ENCODE measurements at places on chromosomes 13 and 19.

- no peak for DNase-seq
Measured at GRCh38 chr13:34039678-34040077, 221.7 kb downstream of the RFC3 start.

DNA sequence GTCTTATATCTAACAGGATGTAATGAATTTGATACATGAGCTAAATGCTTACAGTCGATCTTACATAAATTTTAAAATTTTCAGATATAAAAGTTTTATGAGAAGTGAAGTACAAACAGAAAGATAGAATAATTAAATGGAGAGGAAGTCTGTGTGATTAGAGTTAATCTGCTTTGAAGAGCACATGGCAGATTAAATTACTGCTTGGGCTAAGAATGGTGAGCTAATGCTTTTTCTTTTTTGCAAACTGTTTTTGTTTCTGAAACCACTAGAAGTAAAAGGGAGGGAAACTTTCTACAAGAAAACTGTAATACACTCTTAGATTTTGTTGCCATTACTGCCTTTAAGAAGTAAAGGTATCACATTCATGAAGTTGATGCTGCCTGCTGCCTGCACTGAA lies 96.3 kb upstream of the SPRY2 start:
- no peak for DNase-seq

GRCh38 chr13:45718992-45719391 lies 16.9 kb downstream of the CBY2 start:
- DNase-seq = no peak

DNA sequence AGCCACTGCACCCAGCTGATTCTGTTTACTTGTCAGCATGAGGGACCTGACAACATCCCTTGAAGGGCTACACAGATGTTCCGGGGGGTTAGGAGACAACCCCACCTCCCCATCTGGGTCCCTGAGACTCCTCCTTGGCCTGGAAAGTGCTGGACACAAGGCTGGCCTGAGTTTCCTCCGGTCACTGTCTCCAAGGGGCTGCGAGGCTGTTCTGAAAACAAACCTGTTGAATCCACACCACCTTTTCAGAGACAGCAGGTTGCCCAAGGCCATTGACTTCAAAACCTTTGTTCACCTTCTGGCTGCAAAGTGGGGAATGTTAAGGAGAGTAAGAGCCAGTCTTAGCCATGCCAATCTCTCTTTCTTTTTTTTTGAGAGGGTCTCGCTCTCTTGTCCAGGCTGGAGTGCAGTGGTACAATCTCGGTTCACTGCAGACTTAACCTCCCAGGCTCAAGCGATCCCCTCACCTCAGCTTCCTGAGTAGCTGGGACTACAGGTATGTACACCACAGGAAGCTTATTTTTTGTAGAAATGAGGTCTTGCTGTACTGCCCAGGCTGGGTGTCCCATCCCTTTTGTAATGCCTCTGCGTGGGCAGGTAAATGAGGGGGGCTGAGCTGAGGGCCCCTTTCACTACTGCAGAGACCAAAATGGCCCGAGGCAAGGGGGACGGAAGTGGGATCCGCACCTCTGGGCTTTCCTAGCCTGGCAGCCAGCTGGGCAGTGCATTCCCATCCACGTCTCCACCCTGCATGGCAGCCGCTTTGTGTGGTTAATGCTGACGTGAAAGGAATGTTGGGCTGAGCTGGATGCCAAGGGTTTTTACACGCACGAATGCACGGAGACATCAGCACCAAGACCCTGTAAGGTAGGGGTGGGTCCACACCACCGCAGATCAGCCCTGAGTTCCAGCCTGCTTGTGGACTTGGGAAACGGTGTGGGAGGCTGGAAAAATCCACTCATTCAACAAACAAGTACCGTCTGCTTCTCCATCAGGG lies 1.9 kb upstream of the ZNF628 start:
- no peak for DNase-seq

DNA sequence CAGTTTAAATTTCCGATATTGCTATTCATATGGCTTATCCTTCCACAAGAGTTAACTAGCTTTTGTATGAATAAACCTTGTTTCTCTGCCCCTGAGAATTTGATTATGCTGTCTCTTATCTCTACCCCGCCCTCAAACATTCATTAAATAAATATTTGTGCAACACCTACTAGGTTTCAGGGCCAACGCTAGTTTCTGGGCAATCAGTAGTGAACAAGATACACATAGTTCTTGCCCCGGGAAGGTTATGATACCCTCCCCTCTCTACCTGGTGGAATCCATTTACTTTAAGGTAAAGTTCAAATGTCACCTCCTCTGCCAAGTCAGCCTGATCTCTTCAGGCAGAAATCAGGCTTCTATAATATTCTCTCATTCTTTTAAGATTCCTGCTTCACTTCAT lies 16.6 kb upstream of the USP12 start:
- no peak for DNase-seq

DNA sequence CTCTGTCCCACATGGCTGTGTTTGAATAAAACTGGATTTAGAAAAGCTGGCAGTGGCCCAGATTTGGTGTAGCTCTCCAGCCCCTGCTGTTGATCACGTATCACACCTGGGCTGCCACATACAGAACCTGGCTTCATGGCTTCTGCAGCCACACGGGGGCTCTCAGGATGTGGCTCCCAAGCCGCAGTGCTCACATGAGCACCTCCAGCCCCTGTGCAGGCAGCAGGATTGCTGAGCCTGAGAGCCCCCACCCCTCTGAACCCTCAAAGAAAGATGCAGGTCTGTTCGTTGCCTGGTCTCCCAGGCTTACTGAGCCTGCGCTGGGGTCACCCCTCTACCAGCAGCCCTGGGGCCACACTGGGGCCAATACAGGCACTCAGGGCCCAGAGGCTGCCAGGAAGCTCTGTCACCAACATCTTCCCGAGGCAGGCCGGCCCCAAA lies 2.7 kb downstream of the PLEKHF1 start:
- DNase-seq = no peak

DNA sequence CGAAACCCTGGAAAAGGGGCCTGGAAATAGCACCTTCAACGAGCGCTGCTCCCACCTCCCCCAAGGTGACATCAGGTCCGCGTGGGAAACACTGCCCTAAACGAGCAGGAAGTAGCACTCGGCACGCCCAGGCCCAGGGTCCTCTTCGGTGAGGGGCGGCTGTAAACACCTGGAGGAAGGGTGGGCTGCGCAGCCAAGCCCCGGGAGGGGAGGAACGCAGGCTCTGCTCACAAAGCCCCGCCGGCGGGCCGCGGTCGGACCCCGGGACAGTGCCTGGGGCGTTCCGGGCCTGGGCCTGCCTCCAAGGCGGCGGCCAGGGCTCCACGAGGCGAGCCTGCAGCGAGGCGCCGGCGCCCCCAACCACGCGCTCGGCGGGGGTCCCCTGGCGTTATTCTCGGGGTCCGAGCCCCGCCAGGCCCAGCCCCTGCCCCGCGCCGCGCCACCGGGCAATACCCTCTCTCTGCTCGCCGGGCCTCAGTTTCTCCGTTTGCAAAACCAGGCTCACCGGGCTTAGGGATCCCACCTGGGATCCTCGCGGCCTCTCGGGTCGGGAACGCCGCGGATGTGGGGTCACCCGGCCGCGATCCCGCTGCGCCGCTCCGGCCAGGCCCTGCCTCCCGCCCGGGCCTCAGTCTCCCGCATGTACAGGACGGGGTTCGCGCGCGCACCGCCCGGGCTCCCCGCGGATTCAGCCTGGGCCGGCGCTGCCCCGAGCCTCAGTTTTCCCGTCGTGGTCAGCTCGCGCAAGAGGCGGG lies 630 bp downstream of the RNF126 start:
- no peak for DNase-seq

DNA sequence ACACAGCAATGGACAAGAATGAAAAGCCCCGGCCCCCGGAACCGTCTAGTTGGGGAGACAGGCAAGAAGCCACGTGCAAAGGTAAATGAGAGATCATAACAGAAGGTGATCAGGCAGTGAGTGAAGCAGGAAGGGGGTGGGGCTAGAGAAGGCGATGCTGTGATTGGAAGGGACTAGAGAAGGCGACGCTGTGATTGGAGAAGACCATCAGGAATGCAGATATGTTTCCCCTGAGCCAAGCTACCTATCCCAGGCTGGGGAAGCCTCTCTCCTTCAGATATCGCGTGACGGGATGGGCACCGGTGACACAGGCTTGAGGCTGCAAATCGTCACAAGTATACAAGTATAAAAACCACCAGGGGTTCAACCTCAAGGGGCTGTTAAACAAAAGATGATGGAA lies 21.8 kb downstream of the DCAF15 start:
- no peak for DNase-seq

DNA sequence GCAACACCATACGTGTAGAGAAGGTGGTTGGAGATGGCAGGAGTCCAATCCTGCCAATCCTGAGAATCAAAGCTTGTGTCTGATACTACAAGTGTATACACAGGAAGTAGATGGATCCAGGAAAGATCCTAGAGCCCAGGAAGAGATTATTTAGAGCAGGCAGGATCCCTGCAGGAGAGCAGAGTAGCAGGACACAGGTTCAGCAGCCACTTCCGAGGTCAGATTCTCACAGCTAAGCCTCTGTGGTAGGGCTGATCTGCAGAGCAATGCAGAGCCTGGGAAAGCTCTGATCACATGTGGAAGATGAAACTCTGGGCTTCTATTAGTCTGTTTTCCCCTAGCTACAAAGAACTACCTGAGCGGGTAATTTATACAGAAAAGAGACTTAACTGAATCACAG lies 28.5 kb upstream of the ZNF331 start:
- no peak for DNase-seq

- no peak for DNase-seq
Measured at GRCh38 chr13:98103531-98103930, 39.4 kb upstream of the FARP1 start.

DNA sequence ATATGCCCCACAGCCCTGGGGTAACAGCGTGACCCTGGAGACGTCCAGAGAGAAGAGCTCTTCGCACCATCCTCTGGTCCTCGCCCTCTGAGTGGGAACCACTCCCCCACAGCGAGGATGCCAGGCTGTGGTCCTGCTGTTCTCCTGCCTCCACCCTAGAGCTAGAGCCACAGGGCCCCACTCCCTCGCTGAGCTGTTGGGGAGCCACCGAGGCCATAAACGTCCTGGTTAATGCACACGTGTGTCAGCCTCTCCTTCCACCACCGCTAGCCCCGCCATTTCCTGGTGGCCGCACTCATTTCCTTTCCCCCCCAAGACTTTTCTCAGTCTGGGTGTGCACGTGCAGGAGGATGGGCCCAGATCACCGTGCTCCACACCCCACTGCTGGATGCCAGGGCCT lies 11.5 kb downstream of the CEACAM16 start:
- DNase-seq = no peak

GRCh38 chr19:49442354-49442753 lies 1.0 kb upstream of the SLC17A7 start:
- DNase-seq = peak; percentile 45

DNA sequence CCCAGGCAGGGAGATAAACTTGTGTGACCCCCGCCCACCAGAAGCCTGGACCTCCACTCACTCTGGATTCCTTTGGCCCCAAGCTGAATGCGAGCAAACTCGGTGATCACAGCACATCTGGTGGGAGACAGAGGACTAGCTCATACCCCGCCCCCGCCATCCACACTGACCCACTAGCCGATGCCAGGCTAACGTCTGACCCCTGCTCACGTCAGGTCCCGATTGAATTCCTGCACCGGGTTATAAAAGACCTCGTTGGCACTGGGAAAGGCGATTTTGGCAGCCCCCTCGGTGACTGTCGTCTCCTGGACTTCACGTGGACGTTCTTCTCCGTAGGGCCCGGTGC lies 631 bp downstream of the TRMT1 start:
- no peak for DNase-seq

- no peak for DNase-seq
Measured at GRCh38 chr19:36013280-36014011, 567 bp downstream of the ALKBH6 start.

DNA sequence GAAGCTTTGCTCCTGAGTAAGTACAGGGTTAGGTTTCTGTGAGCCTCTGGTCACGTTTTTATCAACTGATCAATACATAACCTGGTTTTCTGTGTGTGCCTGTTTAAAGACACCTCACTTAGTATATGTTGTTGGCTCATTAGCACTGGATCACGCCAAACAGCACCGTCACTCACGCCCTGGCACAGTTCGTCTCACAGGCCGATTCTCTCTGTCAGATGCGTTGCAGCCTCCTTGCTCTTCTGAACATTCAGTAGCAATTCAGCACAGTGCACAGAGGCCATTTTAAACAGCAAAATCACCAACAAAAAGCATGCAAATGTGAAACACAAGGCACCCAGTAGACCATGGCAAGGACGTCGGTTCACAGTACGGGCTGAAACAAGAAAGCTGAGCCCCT lies 288.5 kb downstream of the IRS2 start:
- no peak for DNase-seq

DNA sequence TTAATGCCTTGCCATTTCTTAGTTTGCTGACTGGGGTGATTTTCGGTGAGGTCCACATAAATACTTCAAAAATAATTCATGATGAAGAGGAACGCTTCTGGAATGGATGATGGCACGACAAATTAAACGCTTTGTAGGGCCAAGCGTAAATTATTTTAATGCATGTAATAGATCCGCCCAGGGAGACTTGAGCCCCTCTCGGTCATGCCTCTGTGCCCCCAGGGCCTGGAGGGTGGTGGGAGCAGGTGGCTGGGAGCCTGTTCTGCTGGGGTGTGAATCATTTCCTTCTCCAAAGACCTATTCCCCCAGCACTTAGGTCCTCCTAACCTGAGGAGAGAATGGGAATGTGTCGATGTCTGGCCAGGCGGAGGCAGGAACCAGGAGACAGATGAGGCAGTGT lies 350.6 kb downstream of the ZNF536 start:
- no peak for DNase-seq

- DNase-seq = no peak
Measured at GRCh38 chr13:33174491-33174890, 111.1 kb downstream of the STARD13 start.

DNA sequence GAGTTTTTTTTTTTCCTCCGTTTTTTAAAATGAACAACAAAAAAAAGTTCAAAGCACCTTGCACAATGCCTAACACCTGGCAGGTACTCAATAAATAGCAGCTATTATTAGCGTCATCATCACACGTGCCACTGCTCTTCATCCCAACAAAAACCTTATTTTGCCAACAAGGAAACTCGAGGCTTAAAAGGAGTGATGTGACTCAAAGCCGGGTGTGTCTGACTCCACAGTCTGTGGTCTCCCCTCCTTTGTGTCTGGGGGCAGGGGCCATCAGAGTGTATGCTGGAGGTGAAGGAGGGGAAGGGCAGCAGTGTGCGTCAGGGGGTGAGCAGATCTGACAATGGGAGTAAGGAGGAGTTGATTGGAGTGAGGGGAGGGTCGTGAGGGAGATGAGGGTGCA lies 34.1 kb upstream of the POU2F2 start:
- no peak for DNase-seq

GRCh38 chr13:29436291-29436690 lies 159.2 kb downstream of the SLC7A1 start:
- DNase-seq = no peak

- DNase-seq = no peak
Measured at GRCh38 chr19:2569596-2570465, 93.9 kb downstream of the GADD45B start.

DNA sequence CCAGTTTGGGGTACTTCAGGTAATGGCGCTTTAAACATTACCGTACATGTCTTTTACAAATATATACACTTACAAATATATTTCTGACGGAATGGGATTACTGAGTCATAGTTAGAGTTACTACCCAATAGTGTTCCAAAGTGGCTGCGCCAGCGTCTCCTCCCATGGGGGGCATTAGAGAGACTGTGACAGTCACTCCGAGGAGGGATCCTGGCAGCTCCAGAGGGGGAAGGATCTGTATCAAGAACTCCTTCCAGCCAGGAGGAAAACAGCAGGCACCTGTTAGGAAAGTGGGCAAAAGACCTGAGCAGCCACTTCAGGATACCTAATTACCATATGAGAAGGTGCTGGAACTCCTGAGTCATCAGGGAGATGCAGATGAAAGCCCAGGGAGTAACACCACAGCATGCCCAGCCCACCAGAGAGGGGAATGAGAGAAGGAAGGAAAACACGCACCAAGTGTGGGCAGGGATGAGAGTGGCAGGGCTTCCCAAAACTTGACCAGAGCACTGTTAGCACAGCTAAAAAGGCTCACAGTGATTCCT lies 52.9 kb downstream of the SLC7A9 start:
- no peak for DNase-seq
